Right ventricle myocardium superior (tissue), 1 donor: ENCODE measurements at places on chromosomes 7 and 10. TPM values are rescaled to one million over a fixed set of nuclear protein-coding genes. Genes with fewer than 3 reads are reported as not detected.

UFSP1 gene
- total RNA-seq = 2.2 TPM

KIF5B gene
- total RNA-seq = 133 TPM

HGF gene
- 1.6 TPM for total RNA-seq

FKBP14 gene
- total RNA-seq = 8.6 TPM

- no peak for DNase-seq
Observed at GRCh38 chr10:78441694-78442093, 408.0 kb downstream of the RPS24 start.

- no peak for DNase-seq
Observed at GRCh38 chr7:37341033-37341630, 107.5 kb downstream of the ELMO1 start.

DNA sequence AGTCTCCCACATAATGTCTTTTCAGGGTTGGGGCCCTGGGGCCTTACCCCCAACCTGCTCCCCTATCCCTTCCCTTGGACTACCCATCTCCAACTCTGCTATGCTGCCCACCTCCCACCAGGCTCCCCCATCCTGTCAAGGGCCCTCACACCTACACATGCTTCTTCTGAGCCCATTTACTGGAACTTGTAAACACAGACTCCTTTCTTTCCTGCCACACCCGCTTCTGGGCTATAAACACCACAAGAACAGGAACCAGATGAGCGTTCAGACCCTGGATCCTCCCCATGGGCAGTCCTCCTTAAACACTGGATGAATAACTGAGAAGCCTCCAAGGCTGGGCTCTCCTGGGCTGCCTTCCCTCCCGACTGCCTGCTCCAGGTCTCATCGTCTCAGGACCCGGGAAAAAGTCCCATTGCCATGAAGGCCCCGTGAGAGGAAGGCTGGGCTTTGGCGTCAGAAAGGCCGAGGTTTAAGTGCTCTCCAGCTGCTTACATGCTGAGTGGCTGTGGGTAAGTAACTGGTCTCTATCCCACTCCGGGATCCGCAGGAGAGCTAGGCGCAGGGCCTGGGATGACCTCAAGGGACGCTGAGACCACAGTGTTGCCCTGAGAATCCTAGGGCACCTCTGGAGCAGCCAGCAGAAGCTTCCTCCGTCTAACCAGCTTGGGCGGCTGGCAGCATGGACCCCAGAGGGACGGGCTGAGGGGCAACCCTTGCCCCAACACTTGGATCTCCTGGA, 15.6 kb upstream of the CRHR2 start:
- no peak for DNase-seq

- no peak for DNase-seq
Observed at GRCh38 chr10:129621693-129622092, 154.7 kb downstream of the MGMT start.

DNA sequence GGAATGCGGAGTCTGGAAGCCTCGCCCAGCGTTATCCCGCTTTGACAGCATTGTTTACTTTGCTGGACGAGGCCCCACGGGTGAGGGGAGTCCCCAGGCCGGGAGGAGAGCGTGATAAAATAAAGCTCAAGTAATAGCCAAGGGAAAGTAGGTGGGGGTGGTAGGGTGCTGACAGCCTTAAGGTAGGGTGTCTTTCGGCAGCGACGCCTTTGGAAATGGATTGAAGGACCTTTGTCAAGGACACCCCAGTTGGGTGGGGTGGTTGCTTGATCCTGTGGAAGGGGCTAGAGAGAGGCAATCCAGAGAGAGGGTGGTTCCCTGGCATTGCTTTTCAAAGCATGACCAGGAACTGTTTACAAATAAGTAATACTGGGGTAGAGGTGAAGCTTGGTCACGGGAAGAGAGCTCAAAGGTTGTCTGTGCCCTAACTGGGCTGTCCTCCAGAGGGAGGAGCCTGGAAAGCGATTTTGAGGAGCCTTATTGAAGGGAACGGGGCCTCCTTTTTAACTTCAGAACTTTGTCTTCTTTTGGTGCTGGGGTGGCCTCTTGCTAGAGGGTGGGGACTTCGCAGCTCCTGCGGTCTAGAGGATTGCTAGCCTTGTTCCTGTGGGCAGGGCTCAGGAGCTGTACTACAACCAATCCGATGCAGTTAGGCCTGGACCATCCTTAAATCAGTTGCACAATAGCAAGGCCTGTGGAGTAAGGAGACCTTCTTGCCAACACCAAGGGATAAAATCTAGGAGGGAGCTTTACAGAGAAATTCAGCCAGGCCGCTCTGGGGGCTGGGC, 1.3 kb downstream of the EIF4EBP2 start:
- peak; percentile 86 for DNase-seq

DNA sequence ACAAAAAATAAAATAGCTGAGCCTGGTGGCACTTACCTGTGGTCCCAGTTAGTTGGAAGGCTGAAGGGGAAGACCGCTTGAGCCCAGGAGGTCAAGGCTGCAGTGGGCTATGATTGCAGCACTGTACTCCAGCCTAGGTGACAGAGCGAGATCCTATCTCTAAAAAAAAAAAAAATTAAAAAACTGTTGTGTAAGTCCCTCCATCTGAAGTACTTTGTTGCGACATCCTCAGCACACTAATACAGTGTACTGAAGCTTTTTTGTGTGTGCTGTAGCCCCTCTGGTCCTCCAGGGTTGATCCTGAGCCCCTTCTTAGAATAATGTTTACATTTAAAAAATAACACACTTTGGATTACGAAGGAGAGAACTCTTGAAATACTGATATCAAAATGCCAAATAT, 71.3 kb downstream of the PFKFB3 start:
- DNase-seq = no peak

- peak; percentile 76 for DNase-seq
Observed at GRCh38 chr7:2521952-2522591, 2.5 kb downstream of the LFNG start.

GRCh38 chr10:78936412-78937342, 132.1 kb upstream of the ZMIZ1 start:
- DNase-seq = no peak

DNA sequence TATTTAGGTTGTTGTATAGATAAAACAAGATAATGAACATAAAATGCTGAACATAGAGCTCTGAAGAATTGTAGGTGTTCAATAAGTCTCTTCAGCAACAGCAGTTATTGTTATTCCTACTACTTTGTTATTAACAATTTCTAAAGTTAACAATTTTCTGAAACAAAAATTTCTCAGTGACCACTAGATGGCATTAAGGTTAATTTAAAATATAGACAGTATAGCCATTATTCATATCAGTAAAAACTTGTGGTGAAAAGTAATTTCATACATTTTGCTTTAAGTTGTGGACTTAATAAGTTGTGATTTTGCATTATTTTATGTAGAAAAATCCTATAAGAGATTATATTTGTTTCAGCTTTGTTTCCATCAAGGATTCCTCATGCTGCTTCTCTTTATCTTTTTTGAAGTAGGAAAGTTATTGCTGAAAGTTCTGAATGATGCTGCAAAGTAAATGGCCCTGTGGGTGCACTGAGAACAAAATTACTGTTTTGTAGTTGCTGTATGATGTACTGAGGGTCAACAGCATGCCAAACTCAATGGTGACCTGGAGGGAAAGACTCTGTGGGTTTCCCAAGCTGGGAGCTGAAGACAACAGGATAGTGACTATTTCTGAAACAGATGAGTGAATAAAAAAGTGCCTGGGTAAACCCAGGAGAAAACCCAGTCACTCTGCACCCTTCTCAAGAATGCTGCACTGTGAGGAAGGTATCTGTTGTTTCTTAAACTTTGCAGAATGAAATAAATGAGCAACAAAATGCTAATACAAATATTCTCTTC, 253.6 kb downstream of the KIF20B start:
- DNase-seq = no peak

- no peak for DNase-seq
Observed at GRCh38 chr10:80405626-80406025, 2.7 kb upstream of the PRXL2A start.

DNA sequence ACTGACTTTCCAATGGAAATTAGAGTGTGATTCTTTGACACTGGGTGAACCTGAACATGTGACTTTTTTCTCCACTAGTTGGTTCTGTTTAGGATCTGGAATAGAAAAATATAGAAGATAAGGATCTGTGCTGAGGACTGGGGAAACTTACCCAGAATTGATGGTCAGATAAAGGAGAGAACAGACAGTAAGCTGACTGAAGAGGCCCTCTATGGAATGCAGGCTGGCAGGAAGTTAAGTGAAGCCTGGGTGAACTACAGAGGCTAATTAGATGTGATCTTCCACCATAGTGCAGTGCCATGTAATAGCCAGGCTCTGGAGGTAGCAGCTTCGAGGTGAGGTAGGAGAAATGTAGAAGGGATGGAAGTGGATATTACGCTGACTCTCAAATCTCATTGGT, 455.3 kb downstream of the PLXDC2 start:
- DNase-seq = no peak

GRCh38 chr10:80207768-80208370, 2.5 kb upstream of the ANXA11 start:
- DNase-seq = no peak

DNA sequence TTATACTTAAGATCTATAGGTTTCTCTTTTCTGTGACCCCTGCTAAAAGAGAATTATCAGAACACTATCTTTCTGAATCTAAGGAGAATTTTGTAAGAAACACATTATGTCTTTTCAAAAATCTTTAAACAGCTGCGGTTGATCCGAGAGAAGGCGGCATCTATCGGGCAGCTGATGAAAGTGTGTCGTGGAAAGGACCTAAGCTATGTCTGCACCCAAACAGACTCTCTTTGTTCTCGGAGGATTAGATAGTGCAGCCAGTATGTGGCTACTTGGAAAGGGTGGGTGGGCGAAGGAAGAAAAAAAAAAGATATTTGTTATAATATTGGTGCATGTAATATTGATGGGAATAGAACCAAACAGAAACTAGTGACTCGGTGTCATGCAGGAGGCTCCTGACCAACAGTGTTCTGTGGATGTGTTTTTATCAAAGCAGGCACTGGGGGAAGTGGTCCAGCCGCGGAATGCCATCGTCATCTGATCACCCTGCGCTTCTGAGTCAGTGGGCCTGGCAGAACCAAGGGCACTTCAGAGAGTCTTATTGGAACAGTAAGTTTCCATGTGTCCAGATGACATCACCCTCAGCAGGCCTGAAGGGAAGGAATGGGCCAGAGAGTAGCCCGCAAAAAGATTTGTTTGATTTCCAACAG, 509.7 kb upstream of the AKR1E2 start:
- DNase-seq = peak; percentile 60

DNA sequence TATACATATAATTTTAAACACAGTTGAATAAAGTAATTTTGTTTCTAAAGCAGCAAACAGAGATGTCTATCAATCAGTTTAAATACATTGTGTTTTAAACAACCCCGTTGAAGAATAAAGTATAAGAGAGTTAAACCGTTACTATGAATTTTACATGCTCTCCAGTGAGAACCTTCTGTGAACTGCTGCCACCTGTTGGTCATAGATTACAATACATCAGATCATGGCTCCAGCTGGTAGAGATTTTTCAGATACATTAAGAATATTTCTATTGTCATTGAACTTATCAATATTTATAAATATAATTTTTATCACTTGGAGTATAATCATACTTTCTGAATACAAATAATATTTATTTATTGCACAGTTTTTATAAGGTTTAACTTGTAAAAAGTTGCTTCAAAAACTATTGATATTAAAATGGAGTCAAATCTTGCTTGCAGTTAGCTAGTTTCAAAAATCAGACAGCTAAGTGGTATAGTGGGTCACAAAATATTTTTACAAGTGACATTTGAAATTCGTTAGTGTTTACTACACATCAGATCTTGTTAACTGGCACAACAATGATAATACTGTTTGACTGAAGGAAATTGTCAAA, 561.2 kb upstream of the PHF14 start:
- DNase-seq = no peak

- DNase-seq = no peak
Observed at GRCh38 chr10:125154529-125154928, 5.8 kb downstream of the CTBP2 start.

- no peak for DNase-seq
Observed at GRCh38 chr10:103968441-103969391, 1.8 kb downstream of the SLK start.
